ENCODE measurements at places on chromosomes 11 and 22.

DNA sequence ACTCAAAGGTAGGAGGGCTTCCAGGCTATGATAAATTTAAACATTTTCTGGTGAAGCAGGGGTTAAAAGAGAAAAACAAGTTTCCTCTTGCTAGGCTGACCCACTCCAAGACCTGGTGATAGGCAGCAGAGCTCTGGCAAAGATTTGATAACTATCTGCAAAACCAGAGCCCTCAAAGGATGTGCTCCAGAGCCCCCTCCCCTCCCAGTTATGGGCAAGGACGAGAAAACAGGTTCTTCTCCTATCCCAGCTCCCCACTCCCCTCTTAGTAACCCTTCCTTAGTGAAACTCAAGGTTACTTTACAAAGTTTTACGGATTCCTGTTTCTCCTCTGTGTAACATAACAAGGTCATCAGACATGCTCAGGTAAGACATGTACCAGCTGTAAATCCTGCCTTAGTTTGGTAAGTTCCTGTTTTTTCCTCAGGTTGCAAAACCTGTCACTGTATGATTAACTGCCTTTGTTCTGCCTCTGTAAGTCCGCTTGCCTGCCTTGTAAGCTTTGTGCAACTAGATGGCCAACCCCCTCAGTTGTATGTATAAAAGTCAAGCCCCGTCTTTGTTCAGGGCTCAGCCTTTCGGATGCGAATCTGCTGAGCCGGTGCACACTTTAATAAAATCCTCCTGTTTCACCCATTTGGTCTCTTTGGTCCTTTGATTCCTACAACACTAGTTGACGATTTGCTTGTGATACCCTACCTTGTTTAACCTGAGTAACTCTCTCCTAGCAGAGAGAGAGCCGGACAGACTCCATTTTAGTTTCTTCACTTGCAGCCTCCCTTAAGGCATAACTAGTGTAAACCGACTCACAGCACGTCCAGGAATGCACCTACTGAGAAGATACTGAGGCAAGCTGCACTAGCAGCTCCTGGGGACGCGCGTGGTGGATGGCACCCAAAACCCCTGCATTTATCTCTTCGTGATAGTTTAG lies 13.9 kb downstream of the APOBEC3H start:
- peak; percentile 74 for DNase-seq

DNA sequence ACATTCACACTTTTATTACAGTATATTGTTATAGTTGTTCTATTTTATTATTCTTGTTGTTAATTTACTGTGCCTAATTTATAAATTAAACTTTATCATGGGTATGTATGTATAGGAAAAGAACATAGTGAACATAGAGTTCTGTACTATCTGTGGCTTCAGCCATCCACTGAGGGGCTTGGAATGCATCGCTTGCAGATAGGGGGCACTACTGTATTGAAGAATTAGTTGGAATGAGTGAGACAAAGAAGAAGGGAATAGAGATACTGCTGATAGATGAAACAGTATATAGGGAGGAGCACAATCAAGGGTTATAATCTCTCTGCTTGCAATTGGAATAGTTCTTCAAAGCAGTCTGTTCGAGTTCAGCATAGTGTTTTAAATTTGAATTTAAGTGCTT lies 432.2 kb downstream of the RAB38 start:
- no peak for DNase-seq

DNA sequence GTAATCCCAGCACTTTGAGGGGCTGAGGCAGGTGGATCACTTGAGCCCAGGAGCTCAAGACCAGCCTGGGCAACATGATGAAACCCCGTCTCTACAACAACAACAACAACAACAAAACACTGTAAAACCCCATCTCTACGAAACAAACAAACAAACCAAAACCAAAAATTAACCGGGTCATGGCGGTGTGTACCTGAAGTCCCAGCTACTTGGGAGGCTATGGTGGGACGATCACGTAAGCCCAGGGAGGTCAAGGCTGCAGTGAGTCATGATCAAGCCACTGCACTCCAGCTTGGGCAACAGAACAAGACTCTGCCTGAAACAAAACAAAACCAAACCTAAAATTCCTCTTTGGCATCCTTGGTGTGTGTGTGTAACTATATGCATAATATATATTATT lies 7.0 kb upstream of the POLA2 start:
- no peak for DNase-seq

GRCh38 chr11:71267807-71268421 lies 15.5 kb upstream of the SHANK2 start:
- DNase-seq = no peak

- no peak for DNase-seq
Measured at GRCh38 chr11:1041936-1042608, 5.6 kb upstream of the MUC6 start.

GRCh38 chr11:32440312-32440908 lies 5.1 kb upstream of the WT1 start:
- no peak for DNase-seq

DNA sequence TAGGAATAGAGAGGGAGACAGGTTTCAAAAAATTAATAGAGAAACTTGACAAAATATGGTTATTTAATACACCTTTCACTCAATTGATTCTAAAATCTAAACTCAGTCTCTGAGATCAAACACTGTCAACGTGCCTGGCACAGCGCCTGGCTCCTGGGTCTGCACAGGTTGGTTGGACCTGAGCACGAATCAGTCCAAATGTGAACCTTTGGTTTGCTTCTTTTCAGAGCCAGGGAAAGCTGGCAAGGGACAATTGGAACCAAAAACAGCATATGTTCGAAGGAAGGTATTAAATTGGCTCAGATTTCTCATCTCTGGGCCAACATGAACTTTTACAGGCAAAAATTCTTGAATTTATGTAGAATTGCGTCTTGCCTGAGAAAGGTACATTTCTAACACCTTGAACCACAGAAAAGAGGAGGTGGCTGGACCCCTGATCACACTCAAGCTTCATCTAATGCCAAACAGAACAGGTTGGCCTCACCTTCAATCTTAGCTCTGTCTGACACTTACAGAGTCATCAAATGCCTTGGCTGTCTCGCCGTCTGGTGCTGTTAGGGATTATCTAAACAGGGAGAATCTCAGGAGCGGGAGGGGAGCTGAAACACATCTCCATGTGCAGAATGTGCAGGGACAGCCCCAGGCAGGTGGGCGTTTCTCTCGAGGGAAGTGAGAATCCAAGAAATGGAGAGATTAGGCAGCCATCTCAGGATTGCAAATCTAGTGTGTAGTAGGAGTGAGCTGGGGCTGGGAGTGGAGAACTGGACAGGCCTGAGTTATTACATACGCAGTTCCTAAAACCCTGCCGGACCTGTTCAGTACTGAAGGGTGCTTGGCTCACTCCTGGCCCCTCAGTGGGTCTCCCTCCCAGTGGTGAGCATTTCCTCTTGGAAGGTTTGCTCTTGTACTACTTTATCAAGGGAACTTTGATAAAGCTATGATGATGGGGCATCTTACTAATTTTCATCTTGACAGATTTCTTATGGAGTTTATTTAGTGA lies 442.2 kb upstream of the B3GAT1 start:
- no peak for DNase-seq

GRCh38 chr11:129190087-129190486 lies 2.0 kb downstream of the ARHGAP32 start:
- no peak for DNase-seq

GRCh38 chr11:116170526-116171120 lies 602.2 kb downstream of the BUD13 start:
- DNase-seq = peak; percentile 32

GRCh38 chr11:13224324-13224723 lies 53.3 kb upstream of the BMAL1 start:
- no peak for DNase-seq

- DNase-seq = no peak
Measured at GRCh38 chr22:43216738-43217137, 29.8 kb upstream of the TTLL12 start.

- DNase-seq = peak; percentile 83
Measured at GRCh38 chr11:118572061-118572980, at the start of gene ARCN1. TSS of gene ARCN1 (plus strand) at chr11:118572409. CDS start at chr11:118572548, 139 bp downstream.

GRCh38 chr11:60457576-60457975 lies 1.9 kb downstream of the MS4A1 start:
- no peak for DNase-seq

GRCh38 chr22:46557736-46558480 lies 20.5 kb upstream of the CELSR1 start:
- no peak for DNase-seq

DNA sequence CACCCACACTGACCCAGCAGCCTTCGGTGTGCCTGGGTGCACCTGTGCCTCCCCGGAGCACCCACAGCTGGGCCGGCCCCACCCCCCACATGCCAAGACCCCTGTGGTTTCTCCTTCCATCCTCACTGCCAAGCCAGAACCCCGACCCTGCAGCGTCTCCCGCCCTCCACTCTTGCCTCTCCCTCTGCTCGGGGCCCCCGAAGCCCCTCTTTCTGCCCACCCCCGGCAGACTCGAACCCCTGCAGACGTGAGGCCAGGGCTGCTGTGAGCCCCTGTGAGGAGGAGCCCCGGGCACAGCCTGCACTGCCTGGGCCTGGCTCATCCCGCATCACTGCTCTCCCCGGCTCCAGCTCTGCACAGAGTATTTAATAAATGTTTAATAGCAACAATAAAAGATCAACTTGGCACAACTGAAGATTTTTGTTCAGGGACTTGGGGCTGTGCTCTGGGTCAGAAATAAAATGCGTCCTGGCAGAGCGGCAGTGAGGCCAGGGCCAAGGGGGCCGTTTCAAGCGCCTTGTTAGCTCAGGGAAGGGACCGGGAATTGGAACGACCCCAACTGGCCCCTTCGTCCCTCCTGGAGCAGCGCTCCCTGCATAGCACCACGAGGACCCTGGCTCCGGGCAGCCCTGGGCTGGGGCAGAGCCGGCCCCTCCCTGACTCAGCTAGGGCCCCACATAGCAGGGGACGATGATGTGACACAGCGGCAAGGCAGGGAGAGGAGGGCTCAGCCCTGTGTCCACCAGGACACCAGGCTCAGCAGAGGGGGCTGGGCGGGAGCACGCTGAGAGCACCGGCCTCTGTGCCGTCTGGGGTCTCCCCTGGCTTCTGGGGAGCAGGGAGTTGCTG lies 520.8 kb downstream of the BRD1 start:
- no peak for DNase-seq

DNA sequence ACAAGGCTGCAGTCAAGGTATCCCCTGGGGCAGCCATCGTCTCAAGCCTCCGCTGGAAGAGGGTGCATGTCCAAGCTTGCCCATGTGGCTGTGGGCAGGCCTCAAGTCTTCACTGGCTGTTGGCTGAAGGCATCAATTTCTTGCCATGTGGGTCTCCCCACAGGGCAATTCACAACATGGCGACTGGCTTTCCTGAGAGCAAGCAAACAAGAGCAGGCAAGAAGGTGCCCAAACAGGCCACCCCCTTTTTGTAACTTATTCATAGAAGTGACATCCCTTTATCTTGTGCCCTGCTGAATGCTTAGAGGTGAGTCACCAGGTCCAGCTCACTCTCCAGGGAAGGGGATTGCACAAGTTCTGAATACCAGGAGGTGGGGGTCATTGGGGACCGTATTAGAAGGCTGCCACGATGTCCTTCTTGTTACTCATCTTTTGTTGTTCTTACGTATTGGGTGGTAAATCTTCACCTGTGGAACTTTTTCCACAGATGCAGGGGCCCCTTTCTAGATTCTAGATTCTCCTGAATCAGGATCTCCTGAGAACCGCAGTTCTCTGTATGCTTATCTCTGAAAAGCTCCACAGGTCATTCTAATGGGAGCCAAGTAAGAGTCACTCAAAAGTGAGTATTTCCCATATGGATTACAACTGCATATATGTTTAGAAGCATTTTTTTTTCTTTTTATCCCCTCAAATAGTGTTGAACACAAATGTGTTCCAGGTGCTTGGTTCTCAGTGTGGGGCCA lies 44.2 kb upstream of the MICAL2 start:
- DNase-seq = peak; percentile 57

GRCh38 chr11:100808904-100809491 lies 121.9 kb downstream of the ARHGAP42 start:
- DNase-seq = peak; percentile 27

DNA sequence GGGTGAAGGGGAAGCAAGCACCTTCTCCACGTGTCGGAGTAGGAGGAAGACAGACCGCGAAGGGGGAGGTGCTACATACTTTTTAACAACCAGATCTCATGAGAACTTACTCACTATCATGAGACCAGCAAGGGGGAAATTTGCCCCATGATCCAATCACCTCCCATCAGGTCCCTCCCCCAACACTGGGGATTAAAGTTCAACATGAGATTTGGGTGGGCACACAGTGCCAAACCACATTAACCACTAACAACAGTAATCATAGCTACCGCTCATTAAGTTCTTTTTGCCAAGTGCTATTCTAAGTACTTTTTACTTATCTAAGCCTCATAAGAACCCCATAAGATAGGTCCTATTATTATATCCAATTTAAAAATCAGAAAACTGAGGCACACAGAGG lies 450.5 kb upstream of the DDI1 start:
- DNase-seq = no peak

- no peak for DNase-seq
Measured at GRCh38 chr11:1139441-1140083, 18.2 kb upstream of the MUC5AC start.

DNA sequence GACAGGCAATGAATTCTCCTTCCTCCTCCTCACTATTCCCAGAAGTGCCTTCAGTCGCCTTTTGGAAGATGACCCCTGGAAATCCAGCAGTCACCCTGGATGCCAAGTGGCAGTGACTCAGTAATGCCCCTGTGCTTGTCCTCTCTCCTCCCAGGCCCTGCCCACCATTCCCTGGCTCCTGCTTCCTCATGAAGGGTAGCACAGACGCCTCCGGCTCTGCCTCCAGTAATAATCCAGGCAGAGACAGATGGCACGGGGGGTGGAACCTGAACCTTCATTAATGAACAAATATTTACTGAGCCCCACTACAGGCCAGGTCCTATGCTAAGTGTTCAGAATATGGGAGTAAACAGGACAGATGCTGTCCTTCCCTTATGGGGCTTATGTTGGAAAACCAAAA lies 23.2 kb downstream of the SYT13 start:
- no peak for DNase-seq

- peak; percentile 94 for DNase-seq
Measured at GRCh38 chr11:61480994-61481335, 27.6 kb upstream of the LRRC10B start.

- DNase-seq = peak; percentile 55
Measured at GRCh38 chr22:21020802-21021429, 6.0 kb downstream of the P2RX6 start.

- peak; percentile 69 for DNase-seq
Measured at GRCh38 chr11:1654388-1655167, 25.0 kb downstream of the KRTAP5-5 start.

GRCh38 chr11:134038897-134039470 lies 29.9 kb upstream of the JAM3 start:
- DNase-seq = peak; percentile 66

DNA sequence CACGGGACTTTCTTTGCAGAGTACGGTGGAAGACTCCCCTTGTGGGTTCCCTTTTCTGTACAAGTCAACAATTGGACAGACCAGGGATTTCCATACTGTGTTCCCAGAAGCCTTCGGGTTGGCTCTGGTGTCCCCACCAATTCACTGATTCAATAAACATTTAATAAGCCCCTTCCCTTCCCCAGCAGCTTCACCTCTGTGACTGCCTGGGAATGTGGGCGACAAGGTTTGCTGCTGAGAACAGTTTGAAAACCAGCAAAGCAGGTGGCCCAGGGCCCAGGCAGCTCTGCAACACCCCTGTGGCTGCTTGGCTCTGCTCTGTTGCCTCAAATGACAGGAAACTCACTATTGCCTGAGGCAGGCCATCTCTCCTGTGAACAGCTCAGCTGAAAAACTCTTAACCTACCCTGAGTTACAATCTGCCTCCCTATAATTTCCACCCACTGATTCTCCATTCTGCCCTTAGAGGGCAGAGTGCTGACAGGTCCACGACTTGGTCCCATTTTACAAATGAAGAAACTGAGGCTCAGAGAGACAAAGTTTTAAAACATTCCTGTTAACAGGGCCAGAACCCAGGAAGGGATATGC lies 10.4 kb downstream of the ADORA2A start:
- DNase-seq = peak; percentile 69
